ENCODE measurements at places on chromosomes 11 and 22. TPM values are rescaled to one million over a fixed set of nuclear protein-coding genes. Genes with fewer than 3 reads are reported as not detected.

The POLR2L gene
- total RNA-seq = 79.8 TPM

DNA sequence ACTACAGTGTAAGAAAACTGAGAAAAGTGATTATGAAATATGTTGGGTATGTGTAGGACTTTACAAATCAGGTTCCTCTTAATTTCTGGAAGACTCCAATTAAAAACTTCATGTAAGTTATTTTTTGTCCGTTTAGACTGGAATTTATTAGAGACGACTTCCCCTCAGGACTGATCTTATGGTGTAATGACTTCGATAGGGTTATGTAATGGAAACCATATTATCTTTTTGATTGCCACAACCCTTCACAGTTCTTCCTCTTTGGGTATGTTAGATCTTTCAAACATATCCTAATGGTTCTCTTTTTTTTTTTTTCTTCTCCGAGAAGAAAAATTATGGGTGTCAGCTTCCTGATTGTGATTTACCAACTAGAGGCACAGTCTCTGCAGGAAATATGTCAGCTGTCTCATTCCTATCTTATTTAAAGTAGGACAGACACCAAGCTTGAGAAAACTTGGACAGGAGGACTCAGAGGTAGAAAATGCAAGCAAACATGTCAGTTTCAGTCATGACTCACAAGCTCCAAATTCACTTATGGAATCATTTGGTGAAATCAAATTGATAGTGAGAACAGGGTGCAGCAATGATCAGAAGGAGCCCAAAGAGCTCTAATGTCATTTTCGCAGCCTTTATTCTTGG, 11.1 kb upstream of the LDLRAD3 start:
- H3K36me3 ChIP-seq = no peaks in the 10 kb centered on the region
- no peak for DNase-seq
- no peaks in the 10 kb centered on the region for H3K4me1 ChIP-seq
- H3K27me3 ChIP-seq = no peaks in the 10 kb centered on the region
- H3K27ac ChIP-seq = no peak overlapping the region

The DNAJB13 gene
- 0.60 TPM for total RNA-seq

GRCh38 chr22:23305922-23306374, 125.6 kb downstream of the BCR start:
- no peak overlapping the region for H3K27ac ChIP-seq
- peaks cover 7% of the 10 kb centered on the region for H3K4me1 ChIP-seq
- no peak for DNase-seq
- H3K27me3 ChIP-seq = no peaks in the 10 kb centered on the region
- H3K36me3 ChIP-seq = peaks cover 11% of the 10 kb centered on the region
- no peak overlapping the region for H3K4me3 ChIP-seq

GRCh38 chr11:99418927-99419720, 398.4 kb downstream of the CNTN5 start:
- no peak overlapping the region for H3K27ac ChIP-seq
- peaks cover 14% of the 10 kb centered on the region for H3K4me1 ChIP-seq
- no peak for DNase-seq
- no peak overlapping the region for H3K4me3 ChIP-seq
- H3K36me3 ChIP-seq = no peaks in the 10 kb centered on the region

The SUSD2 gene
- total RNA-seq = 1.4 TPM

The CYP2D6 gene
- total RNA-seq = 7.2 TPM

GRCh38 chr11:122342089-122342744, 226.2 kb upstream of the BLID start:
- H3K27ac ChIP-seq = no peak overlapping the region
- no peaks in the 10 kb centered on the region for H3K27me3 ChIP-seq
- no peak for DNase-seq
- no peaks in the 10 kb centered on the region for H3K36me3 ChIP-seq

Measured in mesothelial cell of epicardium (in vitro differentiated cells).